ENCODE measurements at places on chromosomes 3 and 15. TPM values are rescaled to one million over a fixed set of nuclear protein-coding genes. Genes with fewer than 3 reads are reported as not detected.

Gene EIF5A2
- total RNA-seq: 17.4 TPM

Gene TMIE
- total RNA-seq: not detected

DNA sequence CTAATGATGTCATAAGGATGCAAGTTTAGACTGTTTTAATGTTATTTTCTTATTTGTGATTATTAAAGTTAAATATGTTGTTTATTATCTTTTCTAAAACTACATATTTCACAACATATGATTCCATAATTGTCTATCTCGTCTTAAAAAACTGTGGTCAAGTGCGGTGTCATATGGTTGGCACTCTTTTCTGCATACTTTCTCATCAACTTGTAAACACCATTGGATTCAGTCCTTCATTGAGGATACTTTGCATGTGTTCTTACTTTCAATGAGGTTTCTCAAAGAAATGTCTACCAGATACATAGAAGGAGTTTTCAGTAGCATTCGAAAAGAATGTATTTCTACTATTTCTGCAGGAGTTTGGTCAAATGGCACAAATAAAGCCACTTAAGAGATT lies 22.0 kb upstream of the ALPK3 start:
- DNase-seq: no peak

- no peak for DNase-seq
Observed at GRCh38 chr3:16329826-16330129, 64.8 kb downstream of the OXNAD1 start.

DNA sequence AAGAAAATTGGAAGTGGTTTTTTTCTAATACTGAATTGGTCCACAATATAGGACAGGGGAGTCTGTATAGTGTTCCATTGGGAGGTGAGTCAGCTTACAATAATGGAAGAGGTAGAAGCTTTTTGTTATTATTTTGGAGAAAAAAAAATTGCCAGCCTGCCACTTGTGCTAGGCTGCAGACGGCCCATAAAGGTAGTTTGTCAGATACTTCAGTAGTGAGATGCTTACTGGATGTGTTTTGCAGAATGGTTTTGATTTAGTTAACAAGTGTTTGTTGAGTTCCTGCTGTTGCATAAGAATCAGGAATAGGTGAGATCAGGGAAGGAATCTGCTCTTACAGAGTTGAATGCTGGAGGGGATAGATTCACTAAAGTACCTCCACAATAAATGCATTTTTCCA lies 1.0 kb downstream of the DTWD1 start:
- peak; percentile 32 for DNase-seq

DNA sequence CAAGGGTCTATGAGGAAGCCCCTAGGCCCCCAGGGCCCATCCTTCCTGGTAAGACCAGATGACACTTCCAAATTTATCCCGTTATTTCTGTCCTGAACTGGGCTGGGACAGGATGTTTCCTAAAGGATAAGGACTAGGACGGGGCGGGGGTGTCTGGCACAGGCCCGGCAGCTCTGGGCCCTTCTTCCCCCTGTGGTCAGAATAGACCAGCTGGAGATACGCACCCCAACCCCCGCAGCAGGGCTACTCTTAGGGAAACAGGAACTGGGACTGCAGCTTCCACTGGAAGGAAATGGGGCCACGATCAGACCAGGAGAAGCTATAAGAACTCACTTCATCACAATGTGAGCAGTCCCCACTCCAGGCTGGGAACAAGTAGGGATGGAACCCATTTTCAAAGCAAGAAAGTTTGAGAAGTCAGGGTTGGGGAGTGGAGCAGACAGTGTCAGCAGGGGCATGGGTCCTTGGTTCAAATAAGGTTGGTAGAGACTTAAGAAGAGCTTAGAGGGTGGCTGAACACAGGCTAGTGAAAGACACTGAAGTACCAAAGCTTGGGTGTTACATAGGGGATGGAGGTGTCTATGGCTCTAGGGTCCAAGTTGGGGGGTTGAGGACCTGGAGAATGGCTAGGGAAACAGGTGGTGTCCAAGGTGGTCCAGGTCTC lies 1.1 kb downstream of the NCKIPSD start:
- no peak for DNase-seq

DNA sequence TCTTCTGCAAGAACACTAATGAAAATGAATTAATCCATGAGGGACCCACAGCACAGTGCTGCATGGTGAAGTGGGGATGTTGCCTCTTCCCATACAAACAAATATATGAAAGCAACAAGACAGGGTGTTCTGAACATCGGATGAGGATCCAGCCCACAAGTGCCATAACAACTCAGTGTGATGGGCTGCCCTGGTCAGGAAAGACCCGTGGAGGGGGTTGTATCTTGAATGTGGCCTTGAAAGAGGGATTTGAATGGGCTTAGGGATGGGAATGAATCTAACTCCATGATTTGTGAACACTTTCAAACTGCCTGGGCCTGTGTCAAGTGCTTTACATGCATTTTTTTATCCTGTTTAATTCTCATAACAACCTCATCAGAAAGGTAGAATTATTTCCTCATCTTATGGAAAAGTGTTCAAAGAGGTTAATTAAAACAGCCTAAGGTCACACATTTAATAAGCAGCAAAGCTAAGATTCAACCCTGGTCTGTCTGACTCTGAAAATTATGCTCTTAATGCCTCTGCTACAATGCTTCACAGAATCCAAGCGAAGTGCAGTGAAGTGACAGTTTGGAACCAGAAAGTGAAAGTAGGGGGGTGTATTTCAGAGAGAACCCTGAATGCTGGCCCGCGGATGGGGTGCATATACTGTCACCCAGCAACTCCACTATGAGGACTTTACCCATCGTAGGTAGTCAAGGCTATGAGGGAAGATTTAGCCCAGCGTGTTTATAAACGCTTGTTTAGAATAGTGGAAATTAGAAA lies 65.6 kb upstream of the HEG1 start:
- peak; percentile 32 for DNase-seq

GRCh38 chr3:178671377-178671776 lies 135.1 kb downstream of the KCNMB2 start:
- no peak for DNase-seq

DNA sequence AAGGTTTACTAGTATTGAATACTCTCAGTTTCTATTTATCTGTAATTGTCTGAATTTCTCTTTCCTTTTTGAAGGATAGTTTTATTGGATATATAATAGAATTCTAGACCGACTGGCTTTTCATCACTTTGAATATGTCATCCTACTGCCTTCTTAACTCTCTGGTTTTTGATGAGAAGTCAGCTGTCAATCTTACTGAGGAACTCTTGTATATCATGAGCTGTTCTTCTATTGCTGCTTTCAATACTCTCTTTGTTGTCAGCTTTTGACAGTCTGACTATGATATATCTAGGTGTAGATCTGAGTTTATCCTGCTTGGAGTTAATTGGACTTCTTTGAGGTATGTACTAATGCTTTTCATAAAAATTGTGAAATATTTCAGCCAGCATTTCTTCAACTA lies 333.8 kb downstream of the PLCL2 start:
- no peak for DNase-seq

GRCh38 chr3:126275620-126275904 lies 81.6 kb downstream of the KLF15 start:
- DNase-seq: no peak

- DNase-seq: no peak
Observed at GRCh38 chr15:40764629-40765103, 798 bp downstream of the GCHFR start.

DNA sequence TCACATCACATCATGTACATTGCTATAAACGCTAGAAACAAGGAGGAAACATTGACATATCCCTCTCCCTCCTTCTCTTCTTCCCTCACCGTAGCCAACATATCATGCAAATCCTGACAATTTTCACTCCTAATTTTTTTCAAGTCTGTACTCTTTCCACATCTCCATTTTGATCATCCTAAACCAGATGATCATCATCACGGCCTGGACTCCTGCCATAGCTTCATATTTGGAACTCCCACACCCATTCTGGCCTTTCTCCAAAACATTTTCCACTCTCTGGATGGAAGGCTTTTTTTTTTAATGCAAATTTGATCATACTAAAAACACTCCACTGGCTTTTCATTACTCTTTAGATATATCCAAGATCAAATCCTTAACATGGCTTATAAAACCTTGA lies 248.0 kb upstream of the CNTN3 start:
- DNase-seq: no peak

DNA sequence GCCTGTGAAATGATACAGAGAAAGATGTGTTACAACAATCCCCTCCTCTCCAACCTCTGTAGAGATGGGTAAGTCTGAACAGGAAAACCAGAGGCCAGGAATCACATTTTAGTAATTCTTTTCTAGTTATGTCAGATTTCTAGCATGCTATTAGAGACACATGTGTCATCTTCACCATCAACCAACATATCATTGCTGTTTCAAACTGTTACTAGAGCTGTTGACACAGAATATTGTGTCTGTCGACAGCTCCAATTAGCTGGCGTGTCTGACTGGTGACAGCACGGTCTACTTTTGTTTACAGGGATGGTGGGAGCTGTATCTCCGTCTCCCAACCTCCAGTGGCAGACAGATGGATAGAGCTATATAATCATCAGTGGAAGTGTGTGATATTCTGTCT lies 393.2 kb downstream of the SOX2 start:
- DNase-seq: no peak

DNA sequence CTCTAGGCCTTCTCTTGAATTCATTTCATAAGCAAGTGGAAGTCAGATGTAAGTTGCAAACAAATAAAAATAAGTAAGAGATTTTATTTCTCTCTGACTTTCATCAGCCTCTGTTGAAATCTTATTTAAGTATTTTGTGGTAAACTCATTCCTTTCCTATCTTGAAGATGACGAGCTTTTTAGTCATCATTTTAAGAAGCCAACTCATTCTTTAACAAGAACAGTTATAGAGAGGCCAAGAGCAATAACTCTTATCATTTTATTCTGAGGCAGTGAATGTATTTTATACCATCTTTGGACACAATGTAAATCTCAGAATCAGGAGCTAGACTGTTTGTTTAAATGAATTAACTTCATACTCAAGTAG lies 147.5 kb upstream of the MBNL1 start:
- peak; percentile 93 for DNase-seq

GRCh38 chr15:30917013-30917412 lies 13.3 kb downstream of the FAN1 start:
- no peak for DNase-seq

DNA sequence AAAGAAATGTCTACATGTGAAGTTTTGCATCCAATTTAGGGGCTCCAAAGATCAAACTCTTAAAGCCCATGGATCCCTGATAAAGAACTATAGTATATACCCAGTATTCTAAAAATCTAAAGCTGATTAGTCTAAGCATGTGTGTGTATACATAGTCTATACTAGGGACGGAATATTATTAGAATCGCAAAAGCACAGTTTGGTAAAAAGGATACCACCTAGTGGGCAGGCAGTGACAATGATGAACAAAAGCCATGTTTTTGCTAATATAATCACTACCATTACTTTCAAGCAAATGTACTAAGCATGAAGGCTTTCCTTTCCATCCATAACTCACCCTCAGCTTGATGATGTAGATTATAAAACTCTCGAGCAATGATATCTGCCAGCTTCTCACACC lies 16.5 kb downstream of the POLQ start:
- DNase-seq: no peak

DNA sequence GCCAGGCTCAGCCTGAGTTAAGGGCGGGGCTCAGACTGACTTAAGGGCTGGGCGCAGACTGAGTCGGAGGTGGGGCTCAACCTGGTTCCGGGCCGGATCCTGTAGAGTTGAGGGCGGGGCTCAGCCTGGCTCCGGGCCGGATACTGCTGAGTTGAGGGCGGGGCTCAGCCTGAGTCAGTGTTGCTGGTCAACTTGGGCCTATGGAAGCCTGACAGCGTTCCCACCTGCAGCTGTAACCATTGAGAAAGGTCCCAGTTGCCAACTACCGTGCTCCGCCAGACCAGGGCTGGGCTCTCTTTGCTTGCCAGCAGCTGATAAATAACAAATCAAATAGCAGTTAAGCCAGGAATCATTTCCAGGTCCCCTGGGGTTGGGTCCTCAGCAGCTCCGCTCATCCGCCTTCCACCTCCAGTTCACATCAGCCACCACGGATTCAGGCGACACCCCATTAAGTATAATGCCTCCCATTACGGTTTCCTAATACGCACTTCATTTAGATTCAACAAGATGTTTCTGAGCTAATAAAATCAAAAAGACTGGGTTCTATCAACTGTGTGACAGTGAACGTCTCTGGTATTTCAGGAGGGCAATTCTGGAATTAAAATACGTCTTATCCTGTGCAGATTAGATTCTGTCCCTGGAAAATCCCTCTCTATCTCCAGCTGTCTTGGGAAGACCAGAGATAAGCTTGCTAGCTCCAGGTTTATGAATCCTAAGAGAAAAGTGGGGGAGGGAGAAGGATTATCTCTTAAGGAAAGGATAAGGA lies 7.3 kb downstream of the GRIP2 start:
- peak; percentile 25 for DNase-seq

DNA sequence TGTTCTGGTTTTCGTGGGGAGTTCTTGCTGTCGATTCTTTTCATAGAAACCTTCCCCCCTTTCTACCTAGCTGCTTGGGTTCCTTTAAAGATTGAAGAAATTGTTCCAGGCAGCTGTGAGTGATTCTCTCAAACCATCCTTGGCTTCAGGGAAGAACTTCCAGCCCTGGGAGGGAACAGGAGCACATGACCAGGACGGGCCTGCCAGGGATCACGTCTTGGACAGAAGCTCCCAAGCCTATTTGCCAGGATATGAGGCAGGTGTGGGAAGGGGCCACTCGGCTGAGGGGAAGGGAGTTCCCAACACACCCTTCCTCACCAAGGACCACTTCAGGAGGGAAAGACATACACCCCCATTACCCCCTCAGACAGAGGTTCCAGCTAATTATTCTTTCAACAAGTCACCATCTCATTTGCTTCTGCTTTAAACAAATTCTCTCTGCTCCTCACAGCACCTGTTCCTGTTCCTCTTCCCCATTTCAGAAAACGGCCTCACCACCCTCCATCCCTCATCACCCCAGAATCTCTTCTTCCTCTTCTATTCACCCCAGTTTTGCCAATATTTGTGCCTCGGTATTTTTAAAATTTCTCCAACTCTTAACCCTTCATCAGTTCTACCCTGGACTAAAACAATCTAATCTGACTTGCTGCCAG lies 62.5 kb downstream of the WHAMM start:
- no peak for DNase-seq

DNA sequence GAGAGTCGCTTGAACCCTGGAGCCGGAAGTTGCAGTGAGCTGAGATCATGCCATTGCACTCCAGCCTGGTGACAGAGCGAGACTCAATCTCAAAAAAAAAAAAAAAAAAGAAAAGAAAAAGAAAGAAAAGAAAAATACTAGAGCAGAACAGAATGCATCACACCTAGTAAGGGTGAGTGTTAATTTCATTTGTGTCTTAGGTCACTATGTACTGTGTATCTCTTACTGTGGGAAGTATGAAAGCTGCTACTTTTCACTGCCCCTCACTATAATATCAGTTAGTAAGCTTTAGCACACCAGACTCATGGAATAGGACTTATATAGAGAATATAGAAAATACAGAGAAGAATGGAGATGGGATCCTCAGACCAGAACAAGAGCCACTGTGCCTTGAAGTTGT lies 45.9 kb upstream of the RASA2 start:
- no peak for DNase-seq

GRCh38 chr15:94297558-94297957 lies 66.2 kb downstream of the MCTP2 start:
- DNase-seq: no peak

DNA sequence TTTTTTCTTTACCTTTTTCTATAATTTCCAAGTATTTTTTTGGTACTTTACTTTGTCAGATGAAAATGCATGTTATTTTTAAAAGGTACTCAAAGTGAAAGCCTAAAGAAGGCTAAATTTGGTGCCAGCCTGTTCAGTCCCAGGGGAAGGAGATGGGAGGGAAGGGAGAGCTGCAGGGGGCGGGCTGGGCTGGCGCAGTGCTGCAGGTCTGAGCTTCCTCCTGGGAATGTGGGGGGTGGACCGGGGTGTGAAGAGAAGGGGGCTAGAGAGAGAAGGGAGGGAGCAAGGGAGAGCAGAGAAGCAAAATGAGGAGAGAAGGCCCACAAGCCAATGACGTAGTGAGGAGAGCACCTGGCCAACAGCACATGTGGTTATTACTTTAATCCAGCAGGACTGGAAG lies 71.0 kb upstream of the SCN5A start:
- DNase-seq: no peak
